Naive thymus-derived CD8-positive, alpha-beta T cell (primary cell): ENCODE measurements at places on chromosomes 4 and X. TPM values are rescaled to one million over a fixed set of nuclear protein-coding genes. Genes with fewer than 3 reads are reported as not detected.

Gene LRAT
- not detected for polyA plus RNA-seq

- DNase-seq: no peak
- no peak overlapping the region for H3K4me3 ChIP-seq
- no peaks in the 10 kb centered on the region for H3K4me1 ChIP-seq
These were observed 884.8 kb upstream of the SLIT2 start for GRCh38 chr4:19366916-19367315.

GRCh38 chr4:109040441-109040840 lies 262.0 kb downstream of the COL25A1 start:
- no peaks in the 10 kb centered on the region for H3K36me3 ChIP-seq
- no peak for DNase-seq
- no peaks in the 10 kb centered on the region for H3K4me1 ChIP-seq
- no peak overlapping the region for H3K4me3 ChIP-seq
- no peak overlapping the region for H3K27ac ChIP-seq
- peaks cover 17% of the 10 kb centered on the region for H3K27me3 ChIP-seq

- no peak overlapping the region for H3K4me3 ChIP-seq
- no peak overlapping the region for H3K27ac ChIP-seq
- H3K36me3 ChIP-seq: no peaks in the 10 kb centered on the region
- H3K27me3 ChIP-seq: peaks cover 4% of the 10 kb centered on the region
- no peak for DNase-seq
These were observed 17.5 kb downstream of the NMU start for GRCh38 chr4:55618546-55619143.

Gene FDCSP
- polyA plus RNA-seq: not detected

Gene LCORL
- 4.5 TPM for polyA plus RNA-seq

GRCh38 chr4:118872181-118872580 lies 16.5 kb upstream of the SYNPO2 start:
- H3K36me3 ChIP-seq: peaks cover 7% of the 10 kb centered on the region
- H3K4me3 ChIP-seq: no peak overlapping the region
- no peak overlapping the region for H3K27ac ChIP-seq
- no peaks in the 10 kb centered on the region for H3K4me1 ChIP-seq
- peaks cover 8% of the 10 kb centered on the region for H3K27me3 ChIP-seq
- DNase-seq: no peak

Gene RGN
- polyA plus RNA-seq: not detected

Gene USP38
- 16.7 TPM for polyA plus RNA-seq

GRCh38 chr4:158159718-158160094 lies 13.1 kb downstream of the GASK1B start:
- no peak for DNase-seq
- H3K27ac ChIP-seq: no peak overlapping the region
- no peaks in the 10 kb centered on the region for H3K36me3 ChIP-seq
- no peaks in the 10 kb centered on the region for H3K4me1 ChIP-seq
- no peak overlapping the region for H3K4me3 ChIP-seq
- peaks cover 23% of the 10 kb centered on the region for H3K27me3 ChIP-seq

Gene FTSJ1
- 62.3 TPM for polyA plus RNA-seq

DNA sequence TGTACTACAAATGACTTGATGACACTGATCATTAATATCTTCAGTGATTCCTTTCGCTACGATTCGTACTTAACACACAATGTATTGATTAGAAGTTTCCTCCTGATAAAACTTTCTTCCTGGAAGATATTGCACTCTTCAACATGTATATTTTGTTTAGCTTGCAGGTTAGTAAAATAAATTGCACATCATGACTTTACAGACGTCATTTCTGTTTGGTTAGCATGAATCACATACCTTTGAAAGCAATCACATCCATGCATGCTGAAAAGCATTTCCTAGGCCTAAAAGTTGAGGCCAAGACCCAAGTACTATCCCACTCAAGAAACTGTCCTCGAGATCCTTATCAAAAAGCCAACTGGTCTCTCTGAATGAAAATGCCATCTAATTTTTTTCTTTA lies 1841.0 kb upstream of the PCDH7 start:
- no peak overlapping the region for H3K27ac ChIP-seq
- H3K4me3 ChIP-seq: no peak overlapping the region
- DNase-seq: no peak
- H3K36me3 ChIP-seq: no peaks in the 10 kb centered on the region

GRCh38 chr4:107468812-107469211 lies 251.2 kb downstream of the PAPSS1 start:
- H3K4me1 ChIP-seq: no peaks in the 10 kb centered on the region
- H3K27me3 ChIP-seq: no peaks in the 10 kb centered on the region
- DNase-seq: no peak
- H3K27ac ChIP-seq: no peak overlapping the region
- H3K36me3 ChIP-seq: no peaks in the 10 kb centered on the region

Gene ASMT
- polyA plus RNA-seq: not detected

Gene HOPX
- 183 TPM for polyA plus RNA-seq

GRCh38 chr4:140344101-140344500 lies 29.3 kb upstream of the SCOC start:
- H3K27ac ChIP-seq: no peak overlapping the region
- peaks cover 15% of the 10 kb centered on the region for H3K27me3 ChIP-seq
- no peak overlapping the region for H3K4me3 ChIP-seq

GRCh38 chr4:8613421-8614364 lies 21.1 kb downstream of the CPZ start:
- H3K36me3 ChIP-seq: no peaks in the 10 kb centered on the region
- no peak overlapping the region for H3K27ac ChIP-seq
- DNase-seq: peak; percentile 53

- no peak overlapping the region for H3K4me3 ChIP-seq
- peaks cover 20% of the 10 kb centered on the region for H3K27me3 ChIP-seq
- no peak for DNase-seq
These were observed 575.4 kb downstream of the SPRY1 start for GRCh38 chr4:123972031-123972430.

Gene ARX
- polyA plus RNA-seq: not detected

GRCh38 chr4:77229433-77229832 lies 72.4 kb downstream of the CCNG2 start:
- H3K36me3 ChIP-seq: peaks cover 4% of the 10 kb centered on the region
- no peak overlapping the region for H3K4me3 ChIP-seq
- no peak for DNase-seq
- no peaks in the 10 kb centered on the region for H3K4me1 ChIP-seq

GRCh38 chr4:4423706-4424498 lies 37.0 kb downstream of the NSG1 start:
- no peak overlapping the region for H3K27ac ChIP-seq
- DNase-seq: no peak
- H3K36me3 ChIP-seq: no peaks in the 10 kb centered on the region
- peaks cover 12% of the 10 kb centered on the region for H3K4me1 ChIP-seq
- H3K4me3 ChIP-seq: no peak overlapping the region

Gene GABRA4
- not detected for polyA plus RNA-seq

GRCh38 chrX:151543706-151544105 lies 19.8 kb upstream of the PASD1 start:
- DNase-seq: no peak
- no peak overlapping the region for H3K4me3 ChIP-seq
- no peak overlapping the region for H3K27ac ChIP-seq
- no peaks in the 10 kb centered on the region for H3K36me3 ChIP-seq
- H3K4me1 ChIP-seq: no peaks in the 10 kb centered on the region

GRCh38 chrX:85115252-85115651 lies 111.6 kb downstream of the APOOL start:
- DNase-seq: no peak
- H3K27ac ChIP-seq: no peak overlapping the region
- H3K36me3 ChIP-seq: no peaks in the 10 kb centered on the region
- no peaks in the 10 kb centered on the region for H3K27me3 ChIP-seq
- H3K4me3 ChIP-seq: no peak overlapping the region
